ENCODE measurements at places on chromosomes 4 and X. TPM values are rescaled to one million over a fixed set of nuclear protein-coding genes. Genes with fewer than 3 reads are reported as not detected.

Gene ENPP6
- not detected for total RNA-seq

Gene TRIM2
- 52.5 TPM for total RNA-seq

Gene FGF2
- 2.9 TPM for total RNA-seq

Gene CT45A3
- total RNA-seq: not detected

Gene MED12
- 123 TPM for total RNA-seq

Gene CSAG2
- not detected for total RNA-seq

Gene STATH
- total RNA-seq: not detected

Gene RBM3
- total RNA-seq: 140 TPM

Gene REELD1
- not detected for total RNA-seq

Gene TDO2
- total RNA-seq: 0.46 TPM

Gene UFSP2
- 30.9 TPM for total RNA-seq

Gene IDH3G
- 41.5 TPM for total RNA-seq

Gene HSD17B13
- 0.31 TPM for total RNA-seq

Gene TNIP3
- not detected for total RNA-seq

Gene AR
- total RNA-seq: 1.4 TPM

Gene NMU
- 1.7 TPM for total RNA-seq

Gene IL13RA1
- 30.8 TPM for total RNA-seq
